ENCODE measurements at places on chromosomes 3 and 15.

- peaks cover 6% of the 10 kb centered on the region for H3K27me3 ChIP-seq
- H3K27ac ChIP-seq, result no peak overlapping the region
- no peaks in the 10 kb centered on the region for H3K36me3 ChIP-seq
- H3K4me3 ChIP-seq, result no peak overlapping the region
- no peaks in the 10 kb centered on the region for H3K4me1 ChIP-seq
These were observed 238.7 kb upstream of the HES1 start for GRCh38 chr3:193897288-193897687.

DNA sequence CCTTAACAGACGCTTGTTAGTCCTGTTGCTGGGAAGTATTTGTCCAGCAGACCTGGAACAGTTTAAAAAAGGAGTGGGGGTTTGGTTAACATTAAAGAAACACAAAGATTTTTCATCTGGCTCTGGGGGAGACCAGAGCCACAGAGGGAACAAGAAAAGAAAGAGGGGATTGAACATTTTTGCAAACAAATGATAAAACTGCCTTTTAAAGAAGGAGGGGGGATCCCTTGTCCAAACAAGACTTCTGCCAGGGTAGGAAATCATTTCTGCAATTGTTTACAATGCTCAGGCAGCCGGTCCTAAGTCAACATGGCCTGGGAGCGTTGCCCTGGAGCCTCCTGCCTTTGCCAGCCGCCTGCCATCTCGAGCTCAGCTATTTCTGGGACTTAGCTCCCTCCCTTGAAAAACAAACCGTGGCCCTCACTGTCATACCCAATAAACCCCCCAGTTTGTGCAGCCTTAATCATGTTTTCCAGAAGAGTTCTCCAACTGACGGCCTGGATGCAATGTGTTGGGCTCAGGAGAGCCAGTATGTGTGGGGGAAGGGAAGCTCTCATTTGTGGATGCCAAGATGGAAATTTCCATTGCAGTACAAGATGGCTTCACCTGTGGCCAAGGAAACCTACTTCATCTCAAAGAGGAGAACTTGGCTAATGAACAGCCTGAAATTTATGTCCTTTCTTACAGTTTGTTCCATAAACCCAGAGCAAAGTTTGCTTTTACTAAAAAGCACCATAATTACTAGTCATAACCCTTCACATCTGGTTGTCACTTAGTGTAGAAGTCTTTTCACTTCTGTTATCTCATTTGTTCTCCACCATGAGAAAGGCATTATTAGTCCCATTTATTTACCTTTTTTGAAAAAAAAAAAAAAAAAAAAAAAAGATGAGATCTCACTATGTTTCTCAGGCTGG, 75.9 kb upstream of the RNU6-1 start:
- H3K4me1 ChIP-seq, result no peaks in the 10 kb centered on the region
- no peak overlapping the region for H3K27ac ChIP-seq
- H3K27me3 ChIP-seq, result no peaks in the 10 kb centered on the region
- H3K4me3 ChIP-seq, result no peak overlapping the region
- no peak for DNase-seq
- H3K36me3 ChIP-seq, result no peaks in the 10 kb centered on the region

DNA sequence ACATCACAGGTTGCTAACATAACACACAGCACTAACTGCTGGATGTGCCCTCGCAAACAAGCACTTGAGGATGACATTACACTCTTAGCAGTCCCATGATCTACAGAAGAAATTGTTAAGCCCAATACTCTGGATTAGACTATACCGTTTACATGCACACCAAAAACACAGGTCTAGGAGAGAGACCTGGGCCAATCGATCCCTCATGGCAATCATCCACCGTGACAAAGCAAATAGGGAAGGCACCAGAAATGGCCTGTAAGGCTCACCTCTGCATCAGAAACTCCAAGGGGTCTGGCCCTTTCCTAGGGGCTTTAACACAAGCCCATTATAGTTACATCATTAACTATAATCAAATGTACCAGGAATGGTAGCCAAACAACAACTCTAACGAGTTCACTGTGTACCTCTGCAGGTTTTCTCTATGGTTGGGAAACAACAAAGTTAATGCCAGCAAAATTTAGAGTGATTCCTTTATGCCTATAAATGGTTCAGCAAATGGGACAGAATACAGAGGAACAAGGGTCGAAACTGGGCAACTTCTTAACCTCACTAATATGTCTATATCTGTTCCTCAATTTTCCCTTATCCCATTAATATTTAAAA, 18.5 kb downstream of the TRANK1 start:
- H3K4me3 ChIP-seq, result no peak overlapping the region
- H3K27ac ChIP-seq, result no peak overlapping the region
- H3K27me3 ChIP-seq, result no peaks in the 10 kb centered on the region
- no peak for DNase-seq
- peaks cover 5% of the 10 kb centered on the region for H3K4me1 ChIP-seq
- H3K36me3 ChIP-seq, result no peaks in the 10 kb centered on the region

GRCh38 chr3:119745942-119746341, 36.0 kb upstream of the NR1I2 start:
- DNase-seq, result no peak
- H3K4me3 ChIP-seq, result no peak overlapping the region
- no peaks in the 10 kb centered on the region for H3K36me3 ChIP-seq
- no peak overlapping the region for H3K27ac ChIP-seq

DNA sequence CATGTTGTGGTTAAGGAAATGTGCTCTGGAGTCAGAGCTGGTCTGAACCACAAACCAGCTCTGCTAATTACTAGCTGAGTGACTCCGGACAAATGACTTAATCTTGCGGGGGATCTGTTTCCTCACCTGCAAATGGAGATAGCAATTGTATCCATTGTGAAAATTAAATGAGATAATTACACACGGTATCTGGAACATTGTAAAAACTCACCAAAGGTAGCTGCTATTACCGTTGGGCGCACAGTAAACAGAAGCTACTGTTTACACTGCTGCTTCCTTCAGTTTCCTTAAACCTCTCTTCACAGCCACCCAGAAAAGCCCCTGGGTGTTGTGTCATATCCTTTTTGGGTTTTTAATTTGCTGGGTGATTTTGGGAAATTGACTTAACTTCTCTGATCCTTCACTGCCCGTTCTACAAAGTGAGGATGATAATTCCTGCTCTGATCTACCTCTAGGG, 107.8 kb downstream of the MEGF11 start:
- no peaks in the 10 kb centered on the region for H3K4me1 ChIP-seq
- H3K36me3 ChIP-seq, result no peaks in the 10 kb centered on the region
- DNase-seq, result no peak
- H3K4me3 ChIP-seq, result no peak overlapping the region

DNA sequence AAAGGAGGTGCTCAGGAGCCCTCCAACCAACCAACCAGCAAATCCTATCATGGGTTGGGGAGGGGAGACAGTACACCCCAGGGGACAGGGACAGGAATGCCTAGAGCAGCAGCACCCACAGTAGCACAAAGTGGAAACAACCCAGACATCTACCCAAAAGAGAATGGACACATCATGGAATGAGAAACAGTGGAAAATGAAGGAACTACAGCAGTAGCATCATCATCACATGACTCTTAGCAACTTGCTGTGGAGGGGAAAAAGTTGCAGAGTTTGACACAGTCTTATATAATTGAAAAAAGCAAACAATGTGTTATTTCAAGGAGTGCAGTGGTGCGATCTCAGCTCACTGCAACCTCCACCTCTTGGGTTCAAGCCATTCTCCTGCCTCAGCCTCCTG, 11.0 kb downstream of the C3orf22 start:
- no peak overlapping the region for H3K4me3 ChIP-seq
- peaks cover 14% of the 10 kb centered on the region for H3K4me1 ChIP-seq
- no peak overlapping the region for H3K27ac ChIP-seq
- H3K27me3 ChIP-seq, result no peaks in the 10 kb centered on the region
- no peaks in the 10 kb centered on the region for H3K36me3 ChIP-seq

Measured in DND-41 (cell line).